Stimulated activated CD8-positive, alpha-beta memory T cell treated with anti-CD3 and anti-CD28 coated beads, Interleukin-7, amount 100 ng/mL, for 1 hour (primary cell): ENCODE measurements at places on chromosomes 7 and 10.

GRCh38 chr10:116209781-116210180 lies 63.2 kb downstream of the GFRA1 start:
- DNase-seq = no peak

DNA sequence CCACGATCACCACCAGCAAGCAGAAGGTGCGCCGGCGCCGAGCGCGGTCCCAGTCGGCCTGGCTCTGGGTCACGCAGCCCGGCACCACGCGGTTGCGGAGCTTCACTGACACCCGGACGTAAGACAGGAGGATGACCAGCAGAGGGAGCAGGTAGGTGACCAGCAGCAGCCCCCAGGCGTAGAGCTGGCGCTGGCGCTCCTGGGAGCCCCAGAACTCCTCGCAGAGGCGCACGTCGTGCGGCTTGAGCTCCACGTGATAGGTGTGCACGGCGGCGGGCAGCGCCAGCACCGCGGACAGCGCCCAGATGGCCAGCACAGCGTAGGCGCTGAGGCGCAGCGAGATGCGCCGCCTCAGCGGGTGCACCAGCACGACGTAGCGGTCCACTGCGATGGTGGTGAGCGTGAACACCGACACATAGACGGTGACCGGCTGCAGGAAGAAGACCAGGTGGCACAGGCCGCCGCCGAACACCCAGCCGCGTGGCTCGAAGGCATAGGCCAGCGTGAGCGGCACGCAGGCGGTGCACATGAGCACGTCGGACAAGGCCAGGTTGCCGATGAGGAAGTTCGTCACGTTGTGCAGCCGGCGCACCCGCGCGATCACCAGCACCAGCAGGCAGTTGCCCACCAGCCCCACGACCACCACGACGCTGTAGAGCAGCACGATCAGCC lies 920 bp downstream of the PRLHR start:
- no peak for DNase-seq

DNA sequence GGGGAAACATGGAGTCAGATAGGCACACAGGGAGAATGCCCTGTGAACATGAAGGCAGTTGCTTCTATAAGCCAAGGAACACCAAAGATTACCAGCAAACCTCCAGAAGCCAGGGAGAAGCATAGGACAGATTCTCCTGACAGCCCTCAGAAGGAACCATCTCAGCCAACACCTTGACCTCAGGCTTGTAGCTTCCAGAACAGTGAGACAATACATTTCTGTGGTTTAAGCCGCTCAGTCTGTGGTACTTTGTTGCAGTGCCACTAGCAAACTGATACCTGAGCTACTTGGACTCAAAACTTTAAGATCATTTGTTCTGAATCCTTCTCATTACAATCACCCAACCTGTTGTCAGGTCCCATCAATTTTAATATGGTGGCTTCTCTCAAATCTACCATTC lies 31.2 kb downstream of the ABLIM1 start:
- DNase-seq = no peak

GRCh38 chr10:77669892-77670291 lies 32.3 kb upstream of the KCNMA1 start:
- DNase-seq = no peak

- no peak for DNase-seq
These were observed 77.2 kb downstream of the CFAP46 start for GRCh38 chr10:132865171-132865631.
